ENCODE measurements at places on chromosomes 11 and 22.

GRCh38 chr22:50488006-50488677 lies 1.5 kb downstream of the MIOX start:
- DNase-seq, result no peak

DNA sequence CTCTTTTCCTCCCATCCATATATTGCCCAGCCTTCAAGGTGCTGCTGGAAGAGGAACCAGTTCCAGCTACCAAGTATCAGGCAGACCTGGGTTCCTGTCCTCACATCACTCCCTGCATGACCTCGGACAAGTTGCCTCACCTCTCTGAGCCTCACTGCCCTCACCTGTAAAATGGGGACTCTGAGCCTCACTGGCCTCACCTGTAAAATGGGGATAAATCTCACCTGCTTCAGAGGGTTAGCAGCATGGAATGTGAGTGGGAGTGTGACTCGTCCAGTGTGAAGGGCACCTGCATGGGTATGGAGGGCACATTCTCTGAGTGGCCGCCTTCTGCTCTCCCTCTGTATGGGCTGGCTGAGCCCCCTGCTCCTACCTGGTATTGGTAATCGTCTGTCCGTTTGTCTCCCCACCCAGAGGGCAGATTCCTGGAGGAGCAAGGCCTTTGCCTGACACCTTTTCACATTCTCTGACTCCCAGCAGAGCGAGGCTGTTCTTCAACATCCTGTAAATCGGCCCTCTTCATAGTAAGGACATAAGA lies 3.7 kb downstream of the GRIK4 start:
- no peak for DNase-seq

GRCh38 chr11:35281169-35281688 lies 138.1 kb downstream of the SLC1A2 start:
- DNase-seq, result no peak

GRCh38 chr22:50280708-50281383 lies 10.7 kb upstream of the MAPK11 start:
- no peak for DNase-seq

GRCh38 chr11:73473252-73473651 lies 97.1 kb downstream of the RELT start:
- no peak for DNase-seq

- DNase-seq, result no peak
Observed at GRCh38 chr11:79512706-79513469, 72.1 kb upstream of the TENM4 start.

DNA sequence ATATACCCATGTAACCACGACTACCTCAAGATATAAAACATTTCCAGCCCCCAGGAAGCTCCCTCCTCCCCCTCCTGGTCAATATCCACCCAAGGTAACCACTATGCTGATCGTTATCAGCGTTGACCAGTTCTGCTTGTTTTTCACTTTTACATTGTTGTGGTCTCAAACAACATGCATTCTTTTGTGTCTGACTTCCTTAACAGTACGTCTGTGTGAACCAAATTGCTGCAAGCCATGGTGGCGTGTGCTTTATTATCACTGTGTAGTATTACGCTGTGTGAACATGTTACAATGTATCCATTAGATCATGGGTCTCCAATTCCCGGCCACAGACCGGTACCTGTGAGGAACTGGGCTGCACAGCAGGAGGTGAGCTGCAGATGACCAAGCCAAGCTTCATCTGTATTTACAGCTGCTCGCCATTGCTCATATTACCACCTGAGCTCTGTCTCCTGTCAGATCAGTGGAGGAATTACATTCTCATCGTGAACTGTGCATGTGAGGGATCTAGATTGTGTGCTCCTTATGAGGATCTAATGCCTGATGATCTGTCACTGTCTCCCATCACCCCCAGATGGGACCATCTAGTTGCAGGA lies 15.5 kb upstream of the GRK3 start:
- DNase-seq, result no peak

DNA sequence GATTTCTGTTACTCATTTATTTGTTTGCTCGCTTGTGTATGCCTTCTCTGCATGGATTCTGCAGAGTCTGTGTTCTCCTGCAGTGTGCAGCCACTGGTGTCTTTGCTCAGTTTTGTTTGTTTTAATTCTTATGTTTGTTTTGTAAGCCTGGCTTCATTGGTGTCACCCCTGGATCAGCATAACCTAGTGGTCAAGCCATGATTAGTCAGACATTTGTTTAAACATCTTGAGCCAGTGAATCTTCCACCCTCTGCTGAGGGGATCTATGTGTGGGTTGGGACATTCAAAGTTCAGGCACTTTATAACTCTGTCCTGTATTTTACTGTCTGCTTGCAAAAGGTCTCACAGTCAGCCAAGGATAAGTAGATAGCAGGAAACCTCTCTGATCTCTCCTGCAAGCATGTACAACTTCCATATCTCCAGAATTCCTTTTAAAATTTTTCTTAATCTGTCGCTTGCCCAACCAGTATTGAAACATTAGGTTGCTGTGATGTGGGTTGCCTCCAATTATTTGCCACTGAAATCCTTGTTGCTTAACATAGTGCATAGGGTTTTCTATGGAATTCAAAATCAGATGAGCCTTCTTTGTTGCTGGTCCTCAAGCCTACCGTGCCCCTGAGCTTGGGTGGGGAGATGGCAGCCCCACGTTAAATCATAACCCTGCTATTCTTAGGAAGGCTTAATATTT lies 86.8 kb downstream of the KCNQ1OT1 start:
- DNase-seq, result no peak

DNA sequence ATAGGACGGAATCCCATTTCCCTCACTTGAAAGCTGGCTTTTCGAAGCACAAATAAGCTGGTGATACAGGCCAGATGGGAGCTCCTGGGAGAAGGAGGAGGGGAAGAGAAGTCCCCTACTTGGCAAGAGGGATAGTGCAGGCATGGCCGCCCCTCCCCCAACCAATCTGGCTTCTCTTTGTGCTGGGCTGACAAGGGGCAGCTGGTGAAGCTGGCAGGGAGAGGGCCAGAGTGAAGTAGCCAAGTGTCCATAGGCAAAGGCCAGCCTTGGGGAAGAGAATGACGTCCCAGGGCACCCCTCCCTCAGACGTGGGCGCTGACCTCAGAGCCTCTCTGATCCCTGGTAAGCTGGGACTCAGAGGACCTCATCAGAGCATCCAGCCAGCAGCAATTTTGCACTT lies 78.7 kb upstream of the GRAMD1B start:
- peak; percentile 5 for DNase-seq

DNA sequence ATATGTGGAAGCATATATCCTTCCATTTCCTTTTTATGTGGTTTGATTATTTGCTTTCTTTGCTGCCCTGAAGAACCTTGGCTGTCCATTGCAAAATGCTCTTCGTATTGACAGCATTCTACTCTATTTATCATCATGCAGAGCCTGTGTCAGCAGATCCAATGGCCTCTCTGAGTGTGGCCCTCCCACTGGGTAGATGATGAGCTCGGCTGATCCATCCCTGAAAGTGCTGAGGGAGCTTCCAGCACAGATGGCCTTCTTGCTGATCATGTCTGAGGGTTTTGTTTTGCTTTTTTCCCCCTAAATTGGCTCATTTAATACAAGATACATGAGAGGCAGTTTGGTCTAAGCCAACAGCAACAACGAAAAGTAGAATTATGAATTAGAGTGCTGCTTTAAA lies 181.0 kb downstream of the GRIA4 start:
- DNase-seq, result no peak

- DNase-seq, result no peak
Observed at GRCh38 chr11:68377389-68377795, 65.0 kb downstream of the LRP5 start.

GRCh38 chr22:33985506-33985905 lies 65.2 kb upstream of the LARGE1 start:
- no peak for DNase-seq

DNA sequence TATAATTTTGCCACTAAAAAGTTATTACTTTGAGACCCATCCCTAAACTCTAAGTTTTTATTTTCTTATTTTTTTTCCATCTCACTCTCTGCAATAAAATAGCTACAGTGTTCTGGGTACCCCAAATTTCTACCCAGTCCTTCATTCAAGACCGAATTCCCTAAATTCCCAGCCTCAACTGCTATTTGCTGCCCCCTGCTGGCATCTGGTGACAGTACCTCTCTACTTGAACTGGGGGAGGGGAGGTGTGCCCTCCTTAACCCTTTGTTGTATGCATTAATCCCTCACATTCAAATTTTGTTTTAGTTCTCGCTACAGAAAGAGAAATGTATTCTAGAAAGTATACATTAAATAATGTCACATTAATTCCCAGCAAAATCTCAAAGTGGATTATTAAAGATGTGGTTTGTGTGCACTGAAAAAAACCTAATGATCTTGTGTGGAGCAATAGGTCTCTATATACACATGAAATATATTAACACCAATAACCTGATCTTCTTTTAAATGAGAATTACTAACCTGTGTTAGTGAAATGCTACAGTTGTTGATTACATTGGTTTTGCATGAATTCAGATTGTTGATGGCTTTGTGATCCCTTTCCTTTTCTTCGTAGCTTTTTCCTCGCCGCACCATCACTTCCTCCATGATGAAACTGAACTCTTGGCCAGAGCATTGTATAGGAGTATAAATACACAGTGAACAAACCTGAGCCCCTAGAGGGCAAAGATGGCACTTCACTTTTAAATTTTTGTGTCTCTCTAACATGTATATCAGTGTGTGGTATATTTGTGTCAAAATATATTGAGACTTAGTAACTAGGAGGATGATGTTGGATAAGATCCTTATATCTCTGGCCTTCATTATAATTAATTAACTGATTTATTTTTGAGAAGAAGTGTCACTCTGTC lies 590.0 kb downstream of the METTL15 start:
- no peak for DNase-seq

DNA sequence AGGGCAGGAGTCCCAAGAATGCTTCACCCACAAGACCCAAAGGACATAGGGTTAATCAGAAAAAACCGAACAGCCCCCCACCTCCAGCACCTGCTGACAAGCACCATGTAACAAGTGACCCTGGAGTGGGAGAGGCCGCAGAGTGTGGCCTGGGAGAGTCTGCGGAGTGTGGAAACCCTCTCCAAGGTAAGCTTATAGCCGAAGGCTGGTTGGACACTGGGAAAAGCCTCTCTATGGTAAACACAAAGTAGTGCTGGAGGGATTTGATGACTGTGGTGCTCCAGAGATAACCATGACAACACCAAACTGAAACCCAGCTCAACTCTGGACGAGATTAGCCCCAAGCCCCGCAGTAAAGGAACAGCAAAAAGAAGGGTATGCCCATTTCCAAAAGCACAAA lies 19.2 kb downstream of the ASCL2 start:
- DNase-seq, result no peak

DNA sequence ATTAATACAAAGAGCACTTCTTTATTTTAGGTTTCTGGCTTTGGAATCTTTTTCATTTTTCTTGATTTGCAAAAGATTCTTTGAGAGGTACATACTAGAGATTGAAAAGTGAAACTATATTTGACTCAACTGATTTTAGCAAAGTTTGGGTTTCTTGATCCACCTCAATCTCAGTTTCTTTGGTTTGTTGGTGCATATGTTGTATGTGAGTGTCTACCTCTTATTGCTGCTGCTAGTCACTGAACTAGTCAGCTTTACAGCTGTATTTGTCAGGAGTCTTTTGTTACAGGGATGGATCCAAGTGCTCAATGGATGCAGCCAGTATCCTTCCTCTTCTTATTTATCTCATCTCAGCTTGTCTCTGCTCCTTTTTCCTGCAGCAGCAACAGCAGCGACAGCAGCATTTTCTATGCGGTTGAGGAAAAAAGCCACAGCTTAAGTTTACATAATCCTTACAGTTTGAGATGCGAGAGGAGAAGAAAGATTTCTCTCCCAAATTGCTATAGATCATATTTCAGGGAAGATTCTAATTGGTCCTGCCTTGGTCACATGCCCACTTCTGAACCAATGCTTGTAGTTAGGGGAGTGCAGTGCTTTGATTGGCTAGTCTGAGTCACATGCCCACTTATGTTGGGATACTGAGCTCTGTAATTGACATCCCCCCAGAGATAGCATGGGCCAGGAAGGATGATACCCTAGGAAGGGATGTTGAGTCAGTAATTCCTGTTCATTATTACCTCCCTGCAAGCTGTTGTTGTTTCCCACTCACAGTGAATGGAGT lies 10.0 kb upstream of the ZNRF3 start:
- no peak for DNase-seq

All from caudate nucleus (tissue), 63 donors.